ENCODE measurements at places on chromosomes 16 and 17.

GRCh38 chr17:75703591-75703990, 17.7 kb upstream of the ITGB4 start:
- no peak for DNase-seq

DNA sequence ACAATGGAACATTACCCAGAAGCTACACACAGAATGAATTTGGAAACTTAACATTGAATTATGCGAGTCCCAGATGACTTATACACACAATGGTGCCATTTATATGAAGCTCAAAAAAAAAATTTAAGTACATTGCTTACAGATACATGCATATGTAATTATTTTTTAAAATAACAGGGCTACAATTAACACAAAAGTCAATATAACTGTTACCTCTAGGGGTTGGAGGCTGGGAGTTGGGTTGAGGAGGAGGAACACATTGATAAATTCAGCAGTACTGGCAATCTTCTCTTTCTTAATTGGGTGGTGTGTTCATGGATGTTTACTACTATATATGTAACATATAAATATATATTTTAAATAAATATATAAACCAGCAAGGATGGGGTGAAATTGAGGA, 1.1 kb downstream of the ZNF23 start:
- no peak for DNase-seq

DNA sequence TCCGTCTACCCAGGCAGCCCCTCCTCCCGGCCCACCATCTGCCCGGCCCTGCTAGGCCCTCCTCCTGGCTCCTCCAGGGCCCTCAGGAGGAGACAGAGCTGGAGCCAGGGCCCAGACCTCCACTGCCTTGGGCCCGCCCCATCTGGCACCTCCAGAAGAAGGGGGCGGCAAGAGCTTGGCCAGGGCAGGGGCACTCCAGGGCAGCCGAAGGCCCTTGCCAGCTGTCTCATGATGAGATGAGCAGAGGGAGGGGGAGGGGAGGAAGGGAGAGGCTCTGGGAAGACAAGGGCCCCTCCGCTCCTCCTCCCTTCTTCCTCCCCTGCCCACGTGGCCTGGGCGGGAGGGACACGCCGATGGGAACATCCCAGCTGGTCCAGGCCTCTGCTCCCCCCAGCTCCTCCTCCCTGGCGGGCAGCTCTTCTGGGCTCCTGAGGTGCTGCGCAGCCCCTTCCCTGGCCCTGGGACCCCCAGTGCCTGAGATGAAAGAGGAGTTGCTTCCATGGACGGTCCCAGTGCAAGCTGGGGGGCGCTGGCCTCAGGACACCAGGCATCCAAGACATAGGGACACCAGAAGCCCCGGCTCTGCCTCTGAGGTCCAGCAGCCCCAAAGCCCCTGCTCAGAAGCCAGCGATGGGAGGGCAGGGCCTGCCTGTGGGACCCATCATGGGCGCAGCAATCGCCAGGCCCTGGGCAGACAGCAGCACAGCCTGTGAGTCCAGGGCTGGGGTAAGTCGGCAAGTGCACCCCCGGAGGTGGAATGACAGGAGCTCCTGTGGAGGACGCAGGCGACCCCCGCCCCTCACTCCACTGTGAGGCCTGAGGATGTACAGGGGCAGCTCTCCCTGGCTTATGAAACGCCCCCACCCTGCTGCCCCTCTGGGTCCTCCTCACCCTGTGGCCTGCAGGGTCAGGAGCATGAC, 23.6 kb upstream of the ENPP7 start:
- peak; percentile 56 for DNase-seq

DNA sequence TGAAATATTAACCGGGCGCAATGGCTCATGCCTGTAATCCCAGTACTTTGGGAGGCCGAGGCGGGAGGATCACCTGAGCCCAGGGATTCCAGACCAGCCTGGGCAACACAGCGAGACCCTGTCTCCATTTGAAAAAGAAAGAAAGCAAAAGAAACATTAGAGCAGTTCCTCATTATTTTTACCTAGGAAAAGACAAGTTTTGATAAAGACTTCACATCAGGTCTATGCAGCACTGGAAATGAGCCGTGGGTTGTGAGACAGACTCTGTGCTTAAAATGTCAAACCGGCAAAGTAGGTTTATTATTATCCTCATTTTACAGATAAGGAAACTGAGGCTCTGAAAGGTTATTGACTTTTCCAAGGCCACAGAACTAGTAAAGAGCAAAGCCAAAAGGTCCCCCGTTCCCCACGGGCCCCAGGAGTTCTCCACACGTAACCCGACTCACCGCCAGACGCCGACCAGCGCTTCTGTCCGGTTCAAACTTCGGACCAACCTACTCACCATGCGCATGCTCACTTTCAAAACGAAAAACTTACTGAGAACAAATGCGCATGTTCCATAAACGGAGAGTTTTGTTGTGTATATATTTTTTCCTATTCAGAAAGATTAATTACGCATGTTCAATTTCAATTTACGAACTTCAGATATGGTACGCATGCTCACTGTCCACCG, 356 bp downstream of the TUBD1 start:
- DNase-seq = peak; percentile 72

DNA sequence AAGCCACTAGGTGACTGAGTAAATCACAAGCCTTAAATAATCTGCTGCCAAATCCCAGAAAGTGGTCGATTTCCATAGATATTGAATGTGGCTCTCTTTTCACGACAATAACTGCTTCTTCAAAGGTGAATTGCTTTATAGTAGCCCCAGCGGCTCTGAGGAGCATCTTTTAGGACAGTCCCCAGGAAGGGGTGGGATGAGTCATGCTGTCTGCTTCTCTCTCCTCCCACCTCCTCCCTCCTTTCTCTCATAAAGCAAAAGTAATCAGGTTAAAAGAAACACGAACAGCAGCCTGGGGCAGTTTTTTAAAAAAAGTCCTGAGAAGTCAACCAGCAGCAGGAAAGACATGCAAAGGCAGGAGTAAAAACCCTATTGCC, 1.8 kb downstream of the KIAA0513 start:
- DNase-seq = no peak

- no peak for DNase-seq
Measured at GRCh38 chr17:45093444-45094110, 32.5 kb downstream of the NMT1 start.

- no peak for DNase-seq
Measured at GRCh38 chr16:49856672-49857330, 889 bp upstream of the ZNF423 start.

Measured in RWPE2 (cell line).